Stimulated activated CD4-positive, alpha-beta T cell treated with anti-CD3 and anti-CD28 coated beads, Interleukin-12 subunit alpha, Interleukin-12 subunit beta, amount 100 ng/mL, for 24 hours (primary cell): ENCODE measurements at places on chromosomes 12 and 14.
A peak's percentile ranks its signal among the peaks of the same experiment; 100 is the strongest.

GRCh38 chr14:96167224-96168148 lies 37.2 kb upstream of the BDKRB2 start:
- no peak for DNase-seq

GRCh38 chr12:123942238-123942653 lies 30.4 kb downstream of the CCDC92 start:
- no peak for DNase-seq

DNA sequence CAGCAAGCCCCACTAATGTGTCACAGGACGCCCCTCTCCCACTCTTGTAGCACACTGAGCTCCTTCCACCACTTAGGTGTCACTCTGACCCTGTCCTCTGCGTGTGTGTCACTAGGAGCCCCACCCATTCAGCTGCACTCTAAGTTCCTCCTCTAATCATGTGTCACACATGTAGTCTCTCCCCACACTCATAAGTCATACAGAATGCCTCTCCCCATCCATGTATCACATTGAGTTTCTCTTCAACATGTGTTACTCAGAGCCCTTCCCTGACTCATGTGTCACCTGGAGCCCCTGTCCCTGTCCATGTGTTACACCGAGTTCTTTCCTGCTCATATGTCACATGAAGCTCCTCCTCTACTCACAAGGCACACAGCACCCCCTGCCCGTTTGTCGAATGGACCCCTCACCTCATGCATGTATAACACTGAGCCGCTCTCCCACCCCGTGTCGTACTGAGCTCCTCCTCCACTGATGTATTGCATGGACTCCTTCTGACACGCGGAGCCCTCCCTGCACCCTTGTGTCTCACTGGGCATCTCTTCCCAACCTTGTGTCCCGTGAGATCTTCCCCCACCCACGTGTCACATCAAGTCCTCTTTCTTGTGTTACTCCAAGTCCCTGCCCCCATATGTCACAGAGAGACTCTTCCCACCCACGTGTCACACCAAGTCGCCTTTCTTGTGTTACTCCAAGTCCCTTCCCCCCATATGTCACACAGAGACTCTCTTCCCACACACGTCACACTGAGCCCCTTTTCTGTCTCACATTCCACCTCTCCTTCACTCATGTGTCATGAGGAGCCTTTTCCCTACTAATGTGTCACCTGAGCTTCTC lies 31.0 kb downstream of the RTL1 start:
- no peak for DNase-seq

DNA sequence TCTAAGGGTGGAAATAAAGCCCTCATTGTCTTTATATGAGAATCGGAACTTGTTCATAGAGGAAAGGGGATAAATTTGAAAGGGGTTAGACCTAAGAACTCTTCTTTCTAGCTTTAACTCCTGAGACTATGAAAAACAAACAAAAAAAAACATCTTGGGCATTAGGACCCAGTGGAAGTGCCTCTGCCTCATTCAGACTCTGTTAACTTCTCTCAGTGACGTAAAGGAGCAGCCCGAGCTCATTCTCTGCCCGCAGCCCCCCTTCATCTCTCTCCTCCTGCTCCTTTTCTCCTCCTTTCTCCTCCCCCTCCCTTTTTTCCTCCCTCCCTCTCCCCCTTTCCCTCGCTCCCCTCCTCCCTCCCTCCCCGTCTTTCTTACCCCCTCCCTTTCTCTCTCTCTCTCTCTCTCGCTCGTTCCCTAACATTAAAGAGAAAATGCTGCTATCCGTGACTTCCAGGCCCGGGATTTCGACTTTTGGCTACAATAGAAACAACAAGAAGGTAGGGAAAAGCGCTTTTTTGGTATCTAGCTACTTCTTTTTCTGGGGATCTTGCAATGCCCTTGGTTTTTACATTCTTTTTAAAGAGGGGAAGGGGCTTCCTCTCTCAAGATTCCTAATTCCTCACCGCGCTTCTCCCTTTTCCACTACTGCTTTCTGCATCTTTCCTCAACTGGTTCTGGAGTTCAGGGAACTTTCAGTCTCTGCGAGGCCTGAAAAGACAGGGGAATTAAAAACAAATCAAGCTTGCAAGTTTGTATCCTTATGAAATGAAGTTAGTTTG lies at the start of gene RBMS2:
Gene RBMS2 (plus strand): TSS at position 231 of the 782 bp plus-strand sequence. CDS start 204 bp downstream, at position 435.
- no peak for DNase-seq

GRCh38 chr12:66118240-66118891 lies 12.2 kb downstream of the LLPH start:
- DNase-seq, result no peak

DNA sequence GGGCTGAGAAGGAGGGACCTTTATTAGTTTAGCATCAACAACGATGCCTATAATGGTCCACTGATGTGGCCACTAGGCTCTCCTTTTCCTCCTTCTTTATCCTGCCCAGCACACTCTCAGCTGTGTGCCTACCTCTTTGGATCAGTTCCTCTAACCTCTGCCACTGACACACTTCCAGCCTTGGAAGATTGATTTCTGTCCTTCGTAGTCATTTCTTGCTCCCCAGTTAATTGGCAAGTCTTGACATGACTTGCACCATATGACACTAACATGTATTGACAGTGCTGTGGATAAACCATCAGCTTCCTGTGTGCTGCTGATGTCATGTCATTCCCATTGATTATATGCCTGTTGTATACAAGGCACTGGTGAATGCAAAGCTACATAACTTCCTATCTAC lies 90.2 kb upstream of the PLEKHG7 start:
- no peak for DNase-seq

- peak; percentile 55 for DNase-seq
Measured at GRCh38 chr14:50875359-50876070, 3.7 kb downstream of the ABHD12B start.

DNA sequence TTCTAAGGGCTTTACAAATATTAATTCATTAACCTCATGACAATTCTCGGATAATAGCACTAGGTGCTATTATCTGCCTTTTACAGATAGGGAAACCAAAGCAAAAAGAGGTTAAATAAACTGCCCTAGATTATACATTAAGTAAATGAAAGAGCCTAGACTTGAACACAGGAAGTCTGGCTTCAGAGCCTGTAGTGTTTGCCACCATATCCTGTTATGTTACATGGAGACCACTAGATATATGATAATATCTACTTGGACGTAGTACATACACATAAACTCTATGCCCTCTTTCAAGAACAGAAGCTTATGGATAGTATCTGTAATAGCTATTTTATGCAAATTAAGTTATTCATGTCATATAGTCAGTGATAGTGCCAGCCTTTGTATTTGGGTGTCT lies 16.9 kb upstream of the MYF6 start:
- DNase-seq, result no peak

DNA sequence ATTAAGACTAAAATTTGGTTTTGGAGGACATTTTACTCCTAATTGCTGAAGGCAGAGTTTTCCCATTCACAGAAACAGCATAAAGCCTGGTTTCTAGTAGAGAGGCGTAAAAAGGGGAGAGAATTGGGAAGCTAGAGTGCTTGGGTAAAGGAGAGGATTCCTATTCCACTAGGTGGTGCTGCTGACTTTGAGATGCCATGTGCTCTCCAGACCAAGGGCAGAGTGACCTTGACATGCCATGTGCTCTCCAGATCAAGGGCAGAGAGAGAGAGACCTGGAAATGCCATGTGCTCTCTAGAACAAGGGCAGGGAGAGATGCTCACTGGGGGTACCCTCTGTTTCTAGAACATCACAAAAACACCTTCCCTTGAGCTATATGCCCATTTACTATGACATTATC lies 176.2 kb upstream of the PDZRN4 start:
- DNase-seq, result no peak

DNA sequence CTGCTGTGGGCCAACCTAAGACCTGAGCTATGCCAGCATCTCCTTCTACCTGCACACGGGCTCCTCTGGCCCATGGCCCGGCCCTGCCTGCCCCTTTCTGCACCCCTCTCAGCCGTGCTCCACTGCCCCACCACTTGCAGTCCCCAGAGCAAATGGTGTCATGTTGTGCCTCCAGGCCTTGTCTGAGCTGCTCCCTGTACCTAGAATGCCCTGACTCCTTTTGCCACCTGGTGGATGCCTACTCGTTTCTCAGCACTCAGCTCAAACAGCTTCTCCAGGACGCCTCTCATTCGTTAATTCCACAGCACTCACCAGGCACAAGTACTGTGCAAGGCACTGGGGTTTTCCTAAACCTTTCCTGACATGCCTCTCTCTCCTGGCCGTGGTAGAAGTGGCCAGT lies 63.2 kb upstream of the PNMA1 start:
- DNase-seq, result no peak
